Epithelial cell of proximal tubule (primary cell): ENCODE measurements at places on chromosomes 7 and 10.

DNA sequence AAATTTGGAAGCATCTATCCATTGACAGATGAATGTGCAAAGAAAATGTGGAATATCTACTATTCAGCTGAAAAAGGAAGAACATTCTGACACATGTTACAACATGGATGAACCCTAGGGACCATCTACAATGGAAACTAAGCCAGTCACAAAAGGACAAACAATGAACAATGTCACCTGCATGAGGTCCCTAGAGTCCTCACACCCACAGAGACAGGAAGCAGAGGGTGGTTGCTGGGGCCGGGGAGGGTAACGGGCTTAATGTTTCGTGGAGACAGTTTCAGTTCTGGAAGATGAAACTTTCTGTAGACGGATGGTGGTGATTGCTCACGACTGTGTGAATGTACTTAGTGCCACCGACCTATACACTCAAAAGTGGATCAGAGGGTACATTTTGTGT lies 282.9 kb downstream of the ADARB2 start:
- no peak for DNase-seq

- DNase-seq, result no peak
These were observed 3.0 kb downstream of the CLRN3 start for GRCh38 chr10:127889605-127890195.

DNA sequence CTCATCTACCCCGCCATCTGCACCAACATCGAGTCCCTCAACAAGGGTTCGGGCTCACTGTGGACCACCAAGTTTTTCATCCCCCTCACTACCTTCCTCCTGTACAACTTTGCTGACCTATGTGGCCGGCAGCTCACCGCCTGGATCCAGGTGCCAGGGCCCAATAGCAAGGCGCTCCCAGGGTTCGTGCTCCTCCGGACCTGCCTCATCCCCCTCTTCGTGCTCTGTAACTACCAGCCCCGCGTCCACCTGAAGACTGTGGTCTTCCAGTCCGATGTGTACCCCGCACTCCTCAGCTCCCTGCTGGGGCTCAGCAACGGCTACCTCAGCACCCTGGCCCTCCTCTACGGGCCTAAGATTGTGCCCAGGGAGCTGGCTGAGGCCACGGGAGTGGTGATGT lies 34.6 kb upstream of the CDH23 start:
- DNase-seq, result no peak

DNA sequence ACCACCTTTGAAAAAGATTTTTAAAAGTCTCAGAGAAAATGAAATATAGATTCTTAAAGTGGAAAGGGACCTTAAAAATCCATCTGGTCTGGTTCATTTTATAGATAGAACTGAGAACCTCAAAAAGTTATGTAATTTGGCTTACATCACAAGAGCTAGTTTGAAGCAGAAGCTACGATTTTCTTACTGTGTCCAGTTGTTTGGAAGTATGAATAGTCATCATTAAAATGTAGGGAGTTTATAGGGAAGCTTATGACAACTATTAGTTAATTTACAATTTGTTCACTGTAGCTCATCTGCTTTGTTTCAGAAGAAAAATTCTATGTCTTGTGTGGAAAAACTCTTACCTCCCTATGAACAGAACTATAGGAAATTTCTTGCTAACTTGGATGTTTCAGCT lies 26.9 kb downstream of the ZEB1 start:
- no peak for DNase-seq

GRCh38 chr10:110872984-110873923 lies 1.5 kb downstream of the PDCD4 start:
- DNase-seq, result no peak

DNA sequence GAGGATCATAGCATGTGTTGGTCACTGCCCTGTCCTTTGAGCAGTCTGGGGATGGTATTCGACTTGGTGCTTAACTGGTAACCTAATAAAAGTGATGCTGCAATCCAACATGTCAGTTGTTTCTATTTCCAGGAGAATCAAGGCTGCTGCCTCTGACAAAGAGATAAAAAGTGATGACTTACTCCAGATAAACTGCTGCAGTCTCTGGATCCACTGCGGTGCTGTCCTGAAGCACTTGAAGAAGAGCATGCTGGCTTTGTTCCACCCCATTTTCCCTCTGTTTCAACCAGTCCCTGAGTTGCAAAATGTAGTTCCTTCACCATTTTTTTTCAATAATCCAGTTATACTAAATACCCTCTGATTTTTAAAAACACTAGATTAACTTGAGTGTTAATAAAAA lies 403.5 kb upstream of the ANKRD30A start:
- DNase-seq, result no peak

DNA sequence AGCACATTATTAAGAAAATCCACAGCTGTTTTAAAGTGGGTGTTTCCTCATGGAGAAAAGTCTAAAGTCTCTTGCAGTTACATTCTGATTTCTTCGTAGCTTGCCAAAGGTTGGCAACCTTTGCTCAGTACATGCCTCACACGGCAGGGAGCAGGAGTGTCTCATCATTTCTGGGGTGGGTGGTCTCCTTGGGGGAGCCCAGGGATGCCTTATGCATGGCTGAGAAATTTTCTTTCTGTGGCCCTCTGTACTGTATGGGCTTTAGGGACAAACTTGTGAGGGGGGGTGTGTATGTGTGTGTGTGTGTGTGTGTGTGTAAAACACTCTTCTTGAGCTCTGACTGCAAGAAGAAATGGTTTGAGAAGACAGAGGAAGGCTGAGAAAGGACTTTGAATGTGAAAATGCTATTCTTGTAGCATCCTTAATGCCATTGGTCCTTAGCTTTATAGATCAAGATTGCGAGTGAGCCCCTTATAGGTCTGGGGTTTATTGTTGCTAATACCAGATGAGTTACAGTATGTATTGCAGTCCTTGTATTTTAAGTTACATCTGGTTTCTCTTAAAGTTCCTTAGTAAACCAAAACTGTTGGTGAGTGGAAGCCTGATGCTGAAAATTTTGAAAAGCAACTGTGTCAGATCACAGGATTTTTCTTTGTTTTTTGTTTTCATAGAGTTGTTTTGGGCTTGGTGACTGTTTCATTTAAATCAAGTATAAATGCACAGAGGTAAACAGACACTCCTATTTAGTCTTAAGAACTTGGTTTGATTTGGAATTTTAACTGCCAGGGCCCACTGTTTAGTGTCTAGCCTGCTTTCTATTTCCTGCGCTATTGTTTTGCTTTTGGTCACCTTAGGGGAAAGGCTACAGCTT lies 242.0 kb downstream of the BICC1 start:
- DNase-seq, result no peak

DNA sequence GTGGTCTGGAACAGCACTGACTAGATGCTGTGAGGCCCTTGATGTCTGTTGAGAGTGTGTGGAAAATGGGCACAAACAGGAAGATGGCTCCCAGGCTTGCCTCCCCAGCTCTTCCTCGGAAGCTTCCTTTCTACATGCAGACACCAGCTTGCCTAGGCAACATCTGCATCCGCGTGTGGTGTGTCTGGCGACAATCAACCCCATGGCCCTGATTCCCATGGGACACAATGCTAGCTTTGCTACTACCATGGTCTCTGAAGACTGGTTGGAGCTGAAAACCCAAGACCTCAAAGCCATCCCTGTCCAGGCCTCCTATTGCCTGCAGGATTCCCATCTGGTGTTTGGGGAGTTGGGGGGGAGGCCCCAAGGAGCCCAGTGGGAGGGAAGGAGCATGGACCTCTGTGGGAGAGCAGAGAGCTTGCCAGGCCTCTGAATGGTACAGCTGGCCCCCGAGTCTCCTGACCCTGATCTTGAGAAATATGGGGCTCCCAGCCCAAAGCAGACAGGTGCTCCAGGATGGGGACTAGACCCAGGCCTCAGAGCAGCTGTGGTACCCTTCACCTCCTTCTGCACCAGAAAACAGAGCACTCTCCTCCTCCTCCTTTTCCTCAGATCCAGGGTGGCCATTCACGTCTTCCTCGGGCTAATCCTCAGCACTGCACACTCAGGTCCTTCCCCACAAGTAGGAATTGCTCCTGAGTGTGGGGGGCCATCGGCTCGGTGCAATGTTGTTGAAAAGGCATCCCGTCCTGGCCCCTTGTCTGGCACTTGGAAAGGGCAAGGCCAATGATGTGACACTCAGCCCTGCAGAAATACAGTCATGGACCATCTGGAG lies 57.6 kb downstream of the ARHGAP22 start:
- no peak for DNase-seq

- peak; percentile 72 for DNase-seq
These were observed 7.3 kb downstream of the SLC25A13 start for GRCh38 chr7:96314402-96315124.

- no peak for DNase-seq
These were observed 16.2 kb upstream of the CPVL start for GRCh38 chr7:29162577-29162976.

DNA sequence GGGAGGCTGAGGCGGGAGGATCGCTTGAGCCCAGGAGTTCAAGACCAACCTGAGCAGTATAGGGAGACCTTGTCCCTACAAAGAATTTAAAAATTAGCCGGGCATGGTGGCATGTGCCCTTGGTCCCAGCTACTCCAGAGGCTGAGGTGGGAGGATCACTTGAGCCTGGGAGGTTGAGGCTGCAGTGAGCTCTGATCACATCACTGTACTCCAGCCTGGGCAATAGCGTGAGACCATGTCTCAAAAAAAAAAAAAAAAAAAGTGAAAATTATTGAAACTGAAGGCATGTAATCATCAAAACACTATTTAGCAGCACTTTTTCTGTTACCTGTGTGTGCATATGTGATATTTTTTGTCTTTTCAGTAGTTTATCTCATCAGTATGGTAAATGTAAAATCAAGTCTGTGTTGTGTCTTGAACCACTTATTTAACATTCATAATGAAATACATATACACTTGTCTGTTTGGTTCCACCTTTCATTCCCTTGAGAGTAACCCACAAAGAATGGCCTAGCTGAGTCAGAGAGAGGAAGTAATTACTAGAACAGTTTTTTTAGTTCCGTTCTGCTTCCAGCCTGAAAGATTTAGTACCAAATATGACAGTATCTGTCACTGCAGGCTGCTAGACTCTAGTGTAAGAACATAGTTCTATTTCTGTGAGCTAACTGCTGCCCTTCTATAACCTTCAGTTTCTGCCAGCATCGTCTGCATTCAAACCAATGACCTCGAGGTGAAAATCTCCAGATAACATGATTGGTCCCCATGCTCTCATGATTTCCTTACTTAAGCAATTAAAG lies 68.6 kb downstream of the MMRN2 start:
- no peak for DNase-seq

DNA sequence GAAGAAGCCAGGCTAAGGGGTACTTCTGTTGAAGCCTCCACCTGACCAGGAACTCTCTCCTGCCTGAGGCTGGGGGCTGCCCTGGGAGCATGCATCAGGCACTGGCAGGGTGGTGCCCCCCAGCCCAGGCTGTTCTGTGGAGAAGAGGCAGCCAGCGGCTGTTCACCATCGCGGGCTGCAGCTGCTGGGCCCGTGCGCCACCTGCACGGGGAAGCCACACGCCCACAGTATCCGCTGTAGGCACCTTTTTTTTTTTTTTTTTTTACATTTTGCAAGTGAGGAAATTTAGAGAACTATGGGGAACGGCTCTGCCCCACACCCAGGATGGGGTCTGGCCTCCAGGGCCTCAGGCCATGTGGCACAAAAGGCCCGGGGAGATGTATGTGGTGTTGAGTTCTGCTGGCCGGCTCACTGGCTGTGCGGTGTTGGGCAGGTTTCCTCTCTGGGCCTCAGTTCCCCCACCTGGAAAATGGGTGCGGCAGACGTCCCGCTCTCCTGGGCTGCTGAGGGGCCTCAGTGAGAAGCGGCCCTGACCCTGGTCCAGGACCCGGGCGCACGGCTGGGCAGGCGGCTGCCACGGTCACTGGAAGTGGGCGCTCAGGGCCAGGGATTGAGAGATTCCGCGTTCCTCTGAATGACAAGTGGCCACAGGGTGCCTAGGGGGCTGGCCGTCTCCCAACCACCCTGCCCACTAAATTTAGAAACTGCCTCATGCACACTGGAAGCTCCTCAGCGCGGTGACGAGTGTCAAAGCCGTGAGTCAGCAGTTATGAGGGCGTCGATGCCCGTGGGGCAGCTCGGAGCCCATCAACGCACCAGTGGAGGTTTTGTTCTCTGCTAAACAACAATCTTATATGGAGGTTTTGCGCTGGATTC lies 8.8 kb upstream of the INTS1 start:
- DNase-seq, result no peak

GRCh38 chr10:12937527-12937926 lies 64.0 kb downstream of the CCDC3 start:
- no peak for DNase-seq

DNA sequence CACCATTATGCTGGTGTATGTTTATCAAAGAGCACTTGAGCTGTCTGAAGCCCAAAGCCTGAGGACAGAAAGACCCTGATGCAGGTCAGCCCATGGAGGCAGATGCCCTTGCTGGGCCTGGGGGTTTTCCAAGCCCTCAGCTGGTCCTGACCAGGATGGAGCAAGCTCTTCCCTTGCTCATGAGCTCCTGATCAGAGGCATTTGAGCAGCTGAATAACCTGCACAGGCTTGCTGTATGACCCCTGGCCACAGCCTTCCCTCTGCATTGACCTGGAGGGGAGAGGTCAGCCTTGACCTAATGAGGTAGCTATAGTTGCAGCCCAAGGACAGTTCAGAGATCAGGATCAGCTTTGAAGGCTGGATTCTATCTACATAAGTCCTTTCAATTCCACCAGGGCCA lies 13.0 kb downstream of the AQP1 start:
- no peak for DNase-seq

DNA sequence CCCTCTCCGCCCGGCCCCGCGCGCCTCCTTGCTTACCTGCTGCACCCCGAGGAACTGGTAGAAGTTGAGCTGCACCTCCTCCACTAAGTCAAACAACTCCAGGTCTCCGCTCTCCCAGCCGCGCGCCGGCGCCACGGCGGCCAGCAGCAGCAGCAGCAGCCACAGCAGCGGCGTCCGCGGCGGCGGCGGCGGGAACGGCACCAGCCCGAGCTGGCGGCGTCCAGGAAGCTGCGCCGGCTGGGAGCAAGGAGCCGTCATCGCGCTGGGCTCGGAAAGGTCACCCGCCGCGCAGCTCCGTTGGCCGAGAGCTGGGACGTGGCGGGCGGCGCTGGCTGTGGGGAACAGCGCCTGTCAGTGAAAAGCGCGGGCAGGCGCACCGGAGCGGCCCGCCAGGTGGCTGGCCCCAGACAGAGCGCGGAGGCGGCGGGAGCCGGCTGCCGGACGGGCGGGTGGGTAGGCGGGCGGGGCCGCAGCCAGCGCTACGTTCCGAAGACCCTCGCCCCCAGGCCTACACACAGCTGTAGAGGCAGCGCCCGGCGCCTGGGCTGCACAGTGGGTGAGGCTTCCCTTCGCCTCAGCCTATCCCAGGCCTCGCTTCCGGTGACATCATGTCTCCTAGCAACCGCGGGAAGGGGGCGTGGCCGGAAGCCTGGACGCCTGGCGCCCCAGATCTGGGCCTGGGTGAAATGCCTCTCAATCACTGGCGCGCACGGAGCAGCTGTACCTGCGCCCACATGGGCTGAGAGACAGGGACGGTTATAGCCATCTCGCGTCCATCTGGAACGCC lies at the start of gene DNAJC1:
TSS of gene DNAJC1 (minus strand) at position 554 of the 787 bp plus-strand sequence. CDS start at position 258, 296 bp downstream.
- DNase-seq, result peak; percentile 40

GRCh38 chr7:18520450-18521235 lies 25.1 kb downstream of the HDAC9 start:
- no peak for DNase-seq

- no peak for DNase-seq
These were observed 50.5 kb downstream of the TPST1 start for GRCh38 chr7:66255534-66256100.

- DNase-seq, result no peak
These were observed 997.1 kb upstream of the C7orf33 start for GRCh38 chr7:147593271-147594057.
